NCI-H446 treated with DMSO at 0.1 percent for 48 hours (cell line): ENCODE measurements at places on chromosomes 16 and 17.
A peak's percentile ranks its signal among the peaks of the same experiment; 100 is the strongest.

- DNase-seq = no peak
These were observed 85.1 kb downstream of the RGS9 start for GRCh38 chr17:65222214-65222738.

GRCh38 chr17:36675786-36676185 is 74.4 kb downstream of the MRM1 start:
- DNase-seq = no peak

DNA sequence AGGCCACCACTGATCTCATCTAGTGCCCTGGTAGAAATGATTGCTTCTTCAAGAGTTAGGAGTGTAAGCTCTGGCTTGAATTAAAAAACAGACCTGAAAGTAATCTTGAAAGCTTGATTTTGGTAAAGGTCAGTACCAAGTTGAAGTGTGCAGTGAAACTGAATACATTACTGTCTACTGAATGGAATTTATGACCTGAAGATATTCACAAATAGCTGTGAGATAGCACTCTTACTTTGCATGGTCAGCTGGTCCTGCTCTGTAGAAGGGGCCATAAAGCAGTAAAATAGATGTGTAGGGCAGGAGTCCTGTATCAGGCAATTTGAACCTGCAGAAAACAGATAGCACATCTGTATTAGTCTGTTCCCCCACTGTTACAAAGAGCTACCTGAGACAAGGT is 78.6 kb downstream of the MYH13 start:
- no peak for DNase-seq

DNA sequence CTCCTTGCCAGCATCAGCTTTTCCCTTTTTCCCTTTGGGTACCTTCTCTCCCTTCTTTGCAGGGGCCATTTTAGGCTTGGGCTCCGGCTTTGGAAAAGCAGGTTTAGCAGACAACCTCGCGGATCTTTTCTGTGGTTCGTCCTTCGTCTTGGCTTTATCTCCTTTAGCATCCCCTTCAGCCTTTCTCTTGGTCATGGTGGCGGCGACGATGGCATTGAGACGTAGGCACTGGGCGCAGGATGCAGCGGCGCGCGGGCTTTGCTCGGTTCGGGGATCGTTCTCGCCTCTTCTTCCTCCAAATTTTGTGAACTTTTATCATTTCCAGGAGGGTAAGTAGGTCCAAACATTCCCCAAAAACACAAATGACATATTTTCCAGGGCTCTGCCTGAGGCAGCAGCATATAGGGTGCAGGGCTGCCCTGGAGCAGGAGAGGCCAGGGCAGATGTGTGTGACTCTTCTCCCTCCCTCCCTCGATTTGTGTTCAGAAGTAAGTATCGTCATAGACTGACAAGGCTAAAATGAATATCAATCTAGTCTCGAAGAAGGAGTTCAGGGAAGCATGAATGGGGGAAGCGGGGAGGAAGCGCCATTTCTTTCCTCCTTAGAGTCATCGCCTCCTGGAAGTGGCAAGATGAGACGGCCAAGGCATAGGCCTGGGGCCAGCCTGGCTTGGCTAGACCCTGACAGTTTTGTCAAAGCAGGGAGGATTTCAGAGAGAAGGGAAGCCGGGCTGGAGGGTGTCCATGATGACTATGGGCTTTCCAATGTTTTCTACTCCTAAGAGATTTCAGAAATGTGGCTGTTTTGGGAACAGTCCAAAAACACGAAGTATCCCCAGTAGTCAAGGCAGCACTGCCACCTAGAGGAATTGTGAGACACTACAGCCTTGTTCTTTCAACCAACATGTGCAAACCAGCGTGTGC is 13.2 kb downstream of the CHCT1 start:
- DNase-seq = peak; percentile 79

GRCh38 chr17:14366199-14366598 is 65.3 kb downstream of the HS3ST3B1 start:
- no peak for DNase-seq

- no peak for DNase-seq
These were observed 4.8 kb downstream of the GFAP start for GRCh38 chr17:44910231-44911106.

GRCh38 chr17:19703828-19704613 is 12.4 kb downstream of the SLC47A2 start:
- no peak for DNase-seq

DNA sequence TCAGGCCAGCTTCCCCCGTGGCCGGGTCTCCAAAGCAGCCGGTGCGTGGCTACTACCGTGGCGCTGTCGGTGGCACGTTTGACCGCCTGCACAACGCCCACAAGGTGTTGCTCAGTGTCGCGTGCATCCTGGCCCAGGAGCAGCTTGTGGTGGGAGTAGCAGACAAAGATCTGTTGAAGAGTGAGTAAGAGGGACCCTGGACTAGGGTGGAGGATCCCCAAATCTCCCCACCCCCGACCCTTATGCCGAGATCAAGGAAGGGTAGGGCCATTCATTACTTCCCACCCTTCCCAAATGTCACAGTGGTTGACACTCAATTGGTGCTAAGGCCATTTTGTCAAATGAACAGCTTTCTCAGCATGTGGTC is 1.2 kb downstream of the COASY start:
- DNase-seq = no peak

- DNase-seq = no peak
These were observed 498 bp downstream of the PKMYT1 start for GRCh38 chr16:2979669-2980226.

GRCh38 chr16:80743273-80743672 is 61.1 kb downstream of the CDYL2 start:
- no peak for DNase-seq

DNA sequence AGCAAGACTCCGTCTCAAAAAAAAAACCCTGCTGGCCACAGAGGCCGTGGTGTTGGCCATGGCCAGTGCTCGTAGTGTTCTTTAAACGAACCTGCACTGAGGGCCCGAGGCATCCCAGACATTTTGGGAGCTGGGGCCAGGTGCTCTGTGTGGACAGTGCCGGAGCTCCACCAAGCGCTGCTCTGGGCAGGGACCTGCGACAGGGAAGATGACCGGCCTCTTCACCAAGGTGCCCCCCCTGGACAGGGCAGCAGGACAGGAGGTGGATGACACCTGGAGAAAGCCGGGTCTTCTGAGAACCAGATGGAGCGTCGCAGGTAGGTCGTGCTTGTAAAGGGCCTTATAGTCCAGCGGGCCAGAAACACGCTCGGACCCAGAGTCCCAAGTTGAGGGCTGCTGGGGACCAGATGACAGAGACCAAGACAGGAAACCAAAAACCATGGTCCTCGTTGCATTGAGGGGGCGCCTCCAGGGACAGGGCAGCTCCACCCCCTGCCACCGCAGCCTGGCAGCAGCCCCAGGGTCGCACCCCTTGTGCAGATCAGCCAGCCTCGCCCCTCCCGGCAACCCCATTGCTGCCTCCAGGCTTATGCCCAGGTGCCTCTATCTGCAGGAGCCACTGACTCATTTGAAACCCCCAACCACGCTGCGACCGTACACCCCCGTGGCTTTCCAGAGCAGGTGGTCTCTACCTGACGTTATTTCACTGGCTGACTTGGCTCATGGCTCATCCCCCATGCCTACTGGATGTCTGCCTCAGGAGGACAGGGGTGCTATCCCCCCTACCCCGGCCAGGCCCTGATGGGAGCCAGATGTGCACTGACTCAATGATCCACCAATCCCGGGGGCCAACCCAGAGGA is 4.2 kb upstream of the NTN3 start:
- DNase-seq = no peak

GRCh38 chr17:62818526-62818925 is 10.4 kb upstream of the MARCHF10 start:
- no peak for DNase-seq

GRCh38 chr17:14203388-14203787 is 33.3 kb downstream of the CDRT15 start:
- DNase-seq = no peak

DNA sequence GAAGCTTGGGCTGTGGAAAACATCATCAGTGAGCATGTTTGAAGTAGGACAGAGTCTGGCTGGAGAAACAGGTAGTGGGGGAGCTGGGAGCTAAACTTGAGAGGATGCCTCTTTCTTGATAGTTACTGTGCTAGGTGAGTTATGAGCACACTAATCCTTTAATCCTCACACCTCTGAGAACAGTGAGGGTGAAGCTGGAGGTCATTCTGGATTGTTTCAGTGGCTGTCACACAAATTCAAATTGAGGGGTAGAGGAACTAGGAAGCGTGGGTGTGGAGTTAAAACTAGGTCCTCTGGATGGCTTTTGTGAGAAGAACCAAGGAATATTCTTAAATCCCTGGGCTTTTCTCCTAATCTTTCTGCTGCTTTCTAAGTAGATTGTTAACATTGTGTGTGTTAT is 3.3 kb downstream of the AKAP1 start:
- no peak for DNase-seq

GRCh38 chr16:58109330-58109729 is 19.9 kb downstream of the CFAP20 start:
- DNase-seq = no peak

DNA sequence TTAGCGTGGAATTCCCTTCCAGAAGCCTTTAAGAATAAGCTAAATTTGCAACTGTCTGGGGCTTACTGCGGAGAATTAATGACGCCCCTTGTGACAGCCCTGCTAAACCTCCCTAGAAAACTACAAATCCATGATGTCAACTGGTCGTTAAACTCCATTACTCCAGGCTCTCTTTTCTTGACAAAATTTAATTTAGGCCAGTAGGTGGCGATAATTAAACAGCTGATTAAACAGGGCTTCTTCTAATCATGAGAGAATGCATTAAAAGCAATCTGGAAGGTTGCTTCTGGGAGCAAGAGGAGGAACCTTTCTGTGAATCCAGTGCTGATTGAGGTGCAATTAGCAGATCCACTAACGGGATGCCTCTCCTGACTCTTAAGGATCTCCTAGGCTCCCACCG is 8.1 kb upstream of the NLRP1 start:
- peak; percentile 14 for DNase-seq

DNA sequence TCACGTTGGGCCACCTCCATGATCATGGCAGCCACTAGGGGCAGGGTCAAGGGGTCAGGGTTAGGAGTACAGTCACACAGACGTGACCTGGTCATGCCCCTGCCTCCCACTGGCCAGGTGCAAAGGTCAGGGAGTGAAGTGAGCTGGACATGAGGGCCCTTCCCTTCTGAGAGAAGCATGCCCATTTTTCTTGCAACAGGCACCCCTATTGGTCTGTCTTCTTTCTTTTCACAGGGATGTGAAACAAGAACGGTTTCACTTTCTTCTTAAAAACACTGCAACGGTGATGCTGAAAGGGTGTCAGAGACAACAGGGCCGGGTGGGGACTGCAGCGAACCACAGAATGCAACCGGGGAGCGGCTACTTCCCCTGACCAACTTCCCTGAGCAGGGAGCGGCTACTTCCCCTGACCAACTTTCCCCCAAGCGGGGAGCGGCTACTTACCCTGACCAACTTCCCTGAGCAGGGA is 52.1 kb upstream of the DOC2B start:
- DNase-seq = no peak

DNA sequence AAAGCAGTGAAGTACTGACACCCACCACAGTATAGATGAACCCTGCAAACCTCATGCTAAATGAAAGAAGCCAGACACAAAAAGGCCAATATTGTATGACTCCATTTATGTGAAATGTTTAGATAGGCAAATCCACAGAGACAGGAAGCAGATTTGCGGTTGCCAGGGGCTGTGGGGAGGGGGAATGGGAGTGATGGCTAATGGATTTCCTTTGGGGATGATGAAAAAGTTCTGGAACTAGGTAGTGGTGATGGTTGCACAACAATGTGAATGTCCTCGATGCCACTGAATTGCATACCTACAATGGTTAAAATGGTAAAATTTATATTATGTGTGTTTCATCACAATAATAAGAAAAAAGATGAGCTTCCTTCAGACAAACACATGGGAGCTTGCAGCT is 28.4 kb upstream of the WFIKKN2 start:
- no peak for DNase-seq

DNA sequence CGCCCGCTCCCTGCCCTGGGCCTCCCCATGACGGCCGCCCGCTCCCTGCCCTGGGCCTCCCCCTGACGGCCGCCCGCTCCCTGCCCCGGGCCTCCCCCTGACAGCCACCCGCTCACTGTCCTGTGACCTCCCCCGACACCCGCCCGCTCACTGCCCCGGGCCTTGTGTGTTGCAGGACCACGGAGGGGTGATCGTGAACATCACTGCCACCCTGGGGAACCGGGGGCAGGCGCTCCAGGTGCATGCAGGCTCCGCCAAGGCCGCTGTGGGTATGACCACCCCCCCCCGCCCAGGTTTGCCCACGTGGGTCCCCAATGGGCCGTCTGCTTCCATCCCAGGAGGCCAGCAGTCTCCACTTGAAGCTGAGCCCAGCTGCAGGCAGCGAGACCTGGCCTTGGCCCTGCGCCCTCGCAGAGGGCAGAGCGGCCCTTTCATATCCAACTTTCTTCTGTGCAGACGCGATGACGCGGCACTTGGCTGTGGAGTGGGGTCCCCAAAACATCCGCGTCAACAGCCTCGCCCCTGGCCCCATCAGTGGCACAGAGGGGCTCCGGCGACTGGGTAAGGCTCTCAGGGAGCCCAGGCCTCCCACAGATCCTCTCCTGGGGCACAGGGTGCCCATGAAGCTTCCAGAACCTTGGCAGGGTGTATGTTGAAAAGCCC is 9.0 kb downstream of the DECR2 start:
- no peak for DNase-seq

DNA sequence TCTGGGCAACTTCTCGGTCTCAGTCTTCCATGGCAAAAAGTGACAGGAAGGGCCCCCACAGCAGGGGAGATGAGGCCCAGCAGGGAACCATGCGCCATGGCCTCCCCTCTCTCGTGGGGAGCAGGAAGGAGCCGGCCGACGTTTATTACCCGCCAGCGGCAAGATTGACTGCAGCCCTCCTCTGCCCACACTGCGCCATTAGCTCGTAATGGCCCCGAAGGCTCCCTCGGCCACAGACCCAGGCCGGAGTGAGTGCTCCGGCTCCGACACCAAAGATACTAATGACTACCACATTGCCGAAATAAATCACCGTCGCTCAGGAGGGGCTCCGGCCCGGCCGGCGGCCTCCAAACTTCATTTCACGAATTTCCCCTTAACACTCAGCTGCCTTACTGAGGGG is 226.9 kb downstream of the C16orf78 start:
- DNase-seq = no peak

- no peak for DNase-seq
These were observed 765 bp downstream of the KRT19 start for GRCh38 chr17:41527063-41528023.

DNA sequence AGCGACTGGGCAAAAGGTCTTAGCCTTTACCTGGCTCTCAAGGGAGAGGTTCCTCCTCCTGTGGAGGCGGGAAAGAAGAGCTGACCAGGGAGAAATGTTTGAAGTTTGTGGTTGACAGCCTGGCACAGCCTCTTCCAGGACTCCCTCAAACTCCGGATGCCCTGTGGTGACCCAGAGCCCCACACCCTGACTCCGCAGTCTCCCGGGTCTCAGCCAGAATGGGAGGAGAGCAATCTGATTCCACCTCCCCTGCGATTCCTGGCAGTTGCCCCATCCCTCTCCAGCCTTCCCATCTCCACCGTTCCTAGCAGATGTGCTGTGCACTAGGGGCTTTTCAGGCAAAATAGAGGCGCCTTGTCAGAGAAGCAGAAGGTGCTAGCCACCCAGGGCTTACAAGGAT is 5.5 kb upstream of the DNAI2 start:
- no peak for DNase-seq

GRCh38 chr17:63960006-63960405 is 12.7 kb downstream of the SCN4A start:
- no peak for DNase-seq
